Mammary epithelial cell (primary cell): ENCODE measurements at places on chromosomes 6 and 20. TPM values are rescaled to one million over a fixed set of nuclear protein-coding genes. Genes with fewer than 3 reads are reported as not detected.

- DNase-seq: no peak
Observed at GRCh38 chr20:5880326-5880725, 70.0 kb downstream of the TRMT6 start.

GRCh38 chr6:4883298-4883697 lies 107.1 kb downstream of the CDYL start:
- DNase-seq: no peak

GRCh38 chr6:16741112-16742016 lies 19.9 kb downstream of the ATXN1 start:
- DNase-seq: peak; percentile 94

DNA sequence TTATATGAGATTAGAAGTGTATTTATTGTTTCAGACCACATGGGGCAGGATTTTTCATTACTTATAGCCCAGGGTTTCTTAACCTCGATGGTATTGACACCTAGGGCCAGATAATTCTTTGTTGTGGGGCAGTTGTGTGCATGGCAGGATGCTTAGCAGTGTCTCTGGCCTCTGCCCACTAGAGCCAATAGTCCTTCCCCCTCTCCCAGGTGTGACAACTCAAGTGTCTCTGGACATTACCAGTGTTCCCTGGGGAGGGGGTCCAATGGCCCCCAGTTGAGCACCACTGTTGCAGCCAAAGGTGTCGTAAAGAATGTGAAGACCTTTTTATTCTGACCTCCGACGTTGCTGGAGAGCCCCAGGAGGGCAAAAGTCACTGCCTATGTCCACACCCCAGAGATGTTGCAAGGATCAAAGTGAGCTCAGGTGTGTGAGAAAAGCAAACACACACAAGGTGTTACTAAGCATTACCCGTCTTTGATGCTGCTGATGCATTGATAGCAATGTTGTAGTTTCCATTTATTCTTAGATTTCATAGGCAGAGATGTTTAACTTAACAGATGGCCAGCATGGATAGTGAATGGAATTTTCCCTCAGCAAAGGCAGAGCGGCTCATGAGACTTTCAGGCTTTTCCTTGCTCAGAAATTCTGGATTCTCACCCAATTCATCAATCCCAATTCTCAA lies 22.2 kb downstream of the BANF2 start:
- DNase-seq: no peak

- no peak for DNase-seq
Observed at GRCh38 chr20:64280460-64280843, 24.9 kb downstream of the PCMTD2 start.

DNA sequence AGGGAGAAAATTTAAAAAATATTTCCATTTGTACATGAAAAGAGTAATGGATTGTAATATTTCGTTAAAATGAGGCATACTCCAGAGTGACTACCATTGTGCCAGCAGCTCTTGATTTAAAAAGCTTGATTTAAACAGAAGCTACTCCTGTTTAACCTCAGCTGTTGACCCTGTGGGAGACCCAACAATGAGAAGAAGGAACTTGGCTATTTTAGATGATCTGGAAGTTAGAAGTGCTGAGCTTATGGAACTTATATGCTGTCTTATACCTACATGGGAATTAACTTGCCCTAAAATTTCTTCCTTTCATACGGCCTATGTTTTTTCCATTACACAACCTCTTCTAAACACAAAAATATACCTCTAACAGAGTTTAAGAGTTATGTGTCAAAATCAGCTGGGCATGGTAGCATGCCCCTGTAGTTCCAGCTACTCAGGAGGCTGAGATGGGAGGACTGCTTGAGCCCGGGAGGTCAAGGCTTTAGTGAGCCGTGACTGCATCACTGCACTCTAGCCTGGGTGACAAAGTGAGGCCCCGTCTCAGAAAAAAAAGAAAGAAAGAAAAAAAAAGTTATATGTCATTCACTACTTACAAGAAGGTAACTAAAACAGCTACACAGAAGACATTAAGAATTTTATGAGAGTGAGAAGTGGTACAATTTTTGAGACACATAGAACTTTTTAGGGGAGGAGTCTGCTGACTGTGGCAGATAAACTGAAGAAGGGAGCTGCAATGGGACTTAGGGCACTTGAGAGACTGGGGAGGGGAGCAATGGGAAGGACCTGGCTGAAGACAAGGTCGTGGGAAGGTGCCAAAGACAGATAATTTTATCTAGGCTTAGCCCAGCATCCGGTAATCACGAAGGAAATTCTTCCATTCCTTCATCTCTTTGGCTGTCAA lies 139.9 kb downstream of the MYB start:
- no peak for DNase-seq

DNA sequence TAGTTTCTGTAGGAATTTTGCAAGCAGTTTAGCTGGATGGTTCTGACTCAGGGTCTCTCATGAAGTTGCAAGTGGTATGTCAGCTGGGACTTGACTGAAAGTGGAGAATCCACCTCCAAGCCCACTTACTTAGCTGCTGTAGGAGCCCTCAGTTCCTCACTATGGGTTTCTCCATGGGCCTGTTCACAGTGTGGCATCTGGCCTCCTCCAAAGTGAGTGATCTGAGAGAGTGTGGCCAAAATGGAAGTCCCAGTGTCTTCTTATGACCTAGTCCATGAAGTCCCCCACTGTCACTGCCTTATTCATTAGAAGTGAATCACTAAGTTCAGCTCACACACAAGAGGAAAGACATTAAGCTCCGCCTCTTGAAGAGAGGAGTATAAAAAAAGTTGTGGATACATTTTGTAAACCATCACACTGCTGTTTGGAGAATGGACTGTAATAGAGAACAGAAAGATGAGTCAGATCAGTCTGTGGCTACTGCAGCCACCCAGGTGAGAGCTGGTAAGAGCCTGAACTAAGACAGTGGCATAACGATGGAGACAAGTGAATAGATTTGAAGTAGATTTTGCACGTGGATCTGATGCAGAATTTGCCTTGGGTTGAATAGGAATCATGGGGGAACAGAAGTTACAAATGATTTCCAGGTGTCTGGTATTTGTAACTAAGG lies 4.9 kb upstream of the NELFCD start:
- DNase-seq: peak; percentile 49

- DNase-seq: no peak
Observed at GRCh38 chr6:148287623-148288333, 54.9 kb upstream of the SASH1 start.

DNA sequence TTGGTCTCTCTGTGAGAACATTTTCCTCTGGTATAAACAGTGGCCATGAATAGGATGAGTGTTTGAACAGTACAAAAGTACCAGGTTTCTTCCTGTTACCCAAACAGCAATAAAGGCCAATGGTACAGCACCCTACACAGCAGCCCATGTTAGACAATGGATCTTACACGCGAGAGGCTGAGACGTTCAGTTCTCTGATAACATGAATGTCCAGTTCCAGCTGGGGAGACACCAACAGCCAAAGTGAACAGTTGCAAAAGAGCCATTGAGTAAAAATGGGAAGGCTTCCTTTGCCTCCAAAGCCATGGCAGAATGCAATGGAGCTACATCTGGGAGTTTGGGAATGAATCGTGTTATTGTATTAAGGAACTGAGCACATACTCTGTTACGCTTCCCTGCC lies 246.8 kb upstream of the SGK1 start:
- DNase-seq: peak; percentile 48

GRCh38 chr6:36312854-36313648 lies 23.6 kb downstream of the BNIP5 start:
- no peak for DNase-seq

- no peak for DNase-seq
Observed at GRCh38 chr20:61850926-61851900, 214.5 kb downstream of the TAF4 start.

Gene PNLDC1
- not detected for polyA plus RNA-seq

Gene ORC3
- polyA plus RNA-seq: 23.4 TPM

Gene RCAN2
- polyA plus RNA-seq: not detected

Gene MEP1A
- polyA plus RNA-seq: 0.12 TPM
